Effector memory CD4-positive, alpha-beta T cell (primary cell): ENCODE measurements at places on chromosomes 16 and 17.
A peak's percentile ranks its signal among the peaks of the same experiment; 100 is the strongest.

DNA sequence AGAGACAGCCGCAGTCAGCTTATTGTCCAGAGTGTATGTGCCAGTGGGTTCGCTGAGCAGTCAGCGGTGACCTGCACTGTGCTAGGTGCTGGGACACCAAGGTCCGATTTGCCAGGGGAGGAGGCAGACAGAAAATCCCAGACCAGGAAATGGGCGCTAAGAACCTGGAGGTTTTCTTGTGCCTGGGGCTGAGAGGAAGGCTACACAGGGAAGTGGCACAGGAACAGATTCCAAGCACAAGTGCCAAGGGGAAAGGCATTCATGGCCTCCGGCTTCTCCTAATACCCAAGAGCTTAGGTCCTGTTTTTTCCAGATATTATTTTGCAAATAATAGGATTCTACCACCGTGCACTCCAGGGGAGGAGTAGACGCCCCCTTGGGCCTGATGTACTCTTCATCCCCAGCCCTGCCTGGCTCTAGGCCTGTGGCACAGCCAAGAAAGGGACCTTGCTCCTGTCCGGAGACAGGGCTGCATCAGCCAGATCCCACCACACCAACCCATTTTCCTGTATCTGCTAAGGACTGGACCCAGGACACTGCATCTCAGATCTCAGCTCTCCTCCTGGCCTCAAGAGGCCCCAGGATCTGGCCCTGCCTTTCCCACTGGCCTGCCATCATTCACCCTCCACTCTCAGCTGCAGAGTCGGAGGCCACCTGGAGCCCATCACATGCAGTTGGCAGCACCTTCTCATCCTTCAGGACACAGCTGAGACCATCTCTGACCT is 187.2 kb downstream of the NTN1 start:
- no peak for DNase-seq

- no peak for DNase-seq
Observed at GRCh38 chr16:49336581-49336980, 37.0 kb upstream of the C16orf78 start.

- no peak for DNase-seq
Observed at GRCh38 chr17:49280061-49280460, 49.5 kb upstream of the PHOSPHO1 start.

- no peak for DNase-seq
Observed at GRCh38 chr16:46937536-46937935, 35.9 kb downstream of the DNAJA2 start.

DNA sequence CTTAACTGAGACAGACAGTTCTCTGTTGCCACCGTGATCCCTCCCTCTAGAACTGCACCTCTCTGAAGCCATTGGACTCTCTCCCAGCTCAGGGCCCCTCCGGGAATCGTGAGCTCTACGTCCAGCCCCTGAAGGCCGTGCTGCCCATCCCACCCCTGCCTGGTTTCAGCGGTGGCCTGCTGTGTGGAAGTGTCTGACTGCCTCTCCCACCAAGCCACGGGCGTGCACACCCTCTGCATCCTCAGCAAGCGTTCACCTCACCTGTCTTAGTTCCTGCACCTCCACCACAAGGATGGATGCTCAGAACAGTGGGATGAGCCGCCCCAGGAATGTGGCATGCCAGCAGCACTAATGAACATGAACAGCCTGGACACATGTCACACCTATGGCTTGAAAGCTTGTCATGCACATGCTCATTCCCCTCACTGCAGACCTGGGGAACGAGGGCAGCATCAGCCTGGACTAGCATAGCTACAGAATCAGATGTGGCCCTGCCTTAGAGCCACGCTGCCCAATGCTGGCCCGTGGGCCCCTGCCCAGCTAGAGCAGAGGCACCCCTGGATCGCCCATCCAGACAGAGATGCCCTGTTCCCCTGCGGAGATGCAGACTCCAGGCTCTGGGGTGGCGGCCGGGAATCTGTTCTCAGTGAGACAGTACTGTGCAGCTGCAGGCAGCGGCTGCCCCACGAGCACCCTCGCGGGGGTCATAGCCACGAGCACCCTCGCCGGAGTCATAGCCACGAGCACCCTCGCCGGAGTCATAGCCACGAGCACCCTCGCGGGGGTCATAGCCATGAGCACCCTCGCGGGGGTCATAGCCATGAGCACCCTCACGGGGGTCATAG is 73.7 kb upstream of the CHMP6 start:
- DNase-seq: no peak

DNA sequence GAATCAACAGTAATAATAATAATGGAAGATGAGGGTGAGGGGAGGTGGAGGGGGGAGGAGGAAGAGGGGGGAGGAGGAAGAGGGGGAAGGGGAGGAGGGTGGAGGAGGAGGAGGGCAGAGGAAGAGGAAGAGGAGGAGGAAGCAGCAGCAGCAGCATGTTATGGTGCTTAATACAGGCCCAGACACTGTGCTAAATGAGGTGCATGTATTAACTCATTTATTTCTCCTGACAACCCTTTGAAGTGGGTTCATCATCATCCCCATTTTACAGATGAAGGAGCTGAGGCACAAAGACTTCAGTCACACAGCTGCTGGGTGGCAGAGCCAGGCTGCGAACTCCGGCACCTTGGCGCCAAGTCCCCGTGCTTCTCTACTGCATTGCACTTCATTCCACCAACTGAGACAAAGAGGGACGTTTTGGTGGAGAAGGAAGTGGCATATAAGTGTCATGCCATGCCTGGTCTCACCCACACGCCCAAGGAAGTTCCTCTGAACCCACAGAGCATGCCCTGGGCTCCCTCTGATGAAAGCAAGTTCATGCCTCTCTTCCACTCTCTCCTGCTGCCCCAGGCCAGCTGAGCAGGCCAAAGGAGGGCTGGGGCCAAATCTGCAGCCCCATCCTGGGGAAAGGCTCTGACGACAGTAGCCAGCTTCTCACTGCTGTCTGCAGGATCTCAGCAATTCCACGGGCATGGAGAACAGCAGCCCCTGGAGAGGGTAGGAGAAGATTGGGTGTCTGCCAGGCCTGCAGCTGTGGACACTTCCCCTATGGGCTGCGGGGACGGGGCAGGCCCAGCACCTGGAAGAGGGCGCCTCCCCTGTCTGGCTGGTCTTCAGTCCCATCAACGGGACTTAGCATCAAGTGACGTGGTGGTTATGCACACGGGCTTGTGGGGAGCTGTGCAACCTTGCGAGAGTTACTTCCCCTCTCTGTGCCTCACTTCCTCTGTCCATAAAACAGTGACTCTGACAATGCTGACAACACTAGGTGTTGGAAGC is 21.8 kb downstream of the XYLT1 start:
- peak; percentile 26 for DNase-seq

DNA sequence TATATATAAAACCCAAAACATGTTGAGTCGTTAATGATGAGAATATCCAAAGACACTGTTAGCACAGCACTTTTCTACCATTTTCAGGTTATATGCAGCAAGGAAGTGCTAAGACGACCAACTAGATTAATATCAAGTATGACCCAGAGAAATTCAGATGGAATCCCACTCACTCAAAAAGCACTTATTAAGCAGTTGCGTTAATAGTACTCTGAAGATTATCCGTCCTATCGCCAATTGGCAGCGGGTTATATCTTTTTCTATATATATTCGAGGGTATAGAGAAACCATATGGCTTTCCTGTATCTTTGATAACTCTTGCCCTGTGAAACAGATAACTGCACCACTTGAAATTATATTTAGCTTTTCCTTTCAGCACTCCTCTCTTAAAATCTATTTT is 1.1 kb downstream of the CRLF3 start:
- DNase-seq: no peak

- no peak for DNase-seq
Observed at GRCh38 chr17:17666111-17666714, 15.0 kb upstream of the RAI1 start.

DNA sequence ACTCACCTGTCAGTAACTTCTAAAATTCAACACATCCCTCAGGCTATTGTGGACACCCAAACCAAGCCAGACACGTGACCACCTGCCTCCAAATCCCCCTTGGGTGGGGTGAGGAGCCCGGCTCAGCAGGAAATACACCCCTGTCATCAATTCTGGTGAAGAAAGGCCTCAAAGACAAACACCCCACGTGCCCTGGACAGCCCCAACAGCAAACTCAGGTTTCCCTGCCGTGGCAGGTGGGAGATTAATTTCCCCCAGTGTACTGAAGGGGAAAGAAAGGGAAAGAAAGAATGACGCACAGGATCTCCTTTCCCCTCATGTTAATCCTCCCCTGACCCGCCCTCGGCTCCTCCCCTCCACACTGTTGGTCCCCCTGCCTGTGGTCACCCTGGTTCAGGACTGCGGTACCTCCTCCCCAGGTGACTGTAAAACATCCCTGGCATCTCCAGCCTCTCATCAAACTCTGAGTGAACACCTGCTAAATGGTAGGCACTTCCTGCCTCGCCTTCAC is 98.3 kb downstream of the ZNF423 start:
- no peak for DNase-seq

DNA sequence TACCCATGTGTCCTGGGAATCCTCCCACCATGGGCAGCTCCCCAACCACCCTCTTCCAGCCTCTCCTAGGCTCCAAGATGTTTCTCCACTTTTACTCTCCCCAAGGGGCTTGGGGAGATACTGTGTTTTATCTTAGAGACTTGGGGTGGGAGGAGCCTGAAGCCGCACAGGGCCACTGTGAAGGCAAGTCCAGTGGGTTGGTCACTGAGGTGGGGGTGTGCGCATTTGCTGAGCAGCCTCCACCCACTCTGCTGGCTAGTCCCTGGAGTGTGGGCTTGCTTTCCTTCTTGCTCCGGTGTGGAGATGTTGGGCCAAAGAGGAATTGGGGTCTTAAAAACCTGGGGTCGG is 4.1 kb upstream of the CLDN9 start:
- DNase-seq: no peak

- DNase-seq: no peak
Observed at GRCh38 chr17:44389281-44389680, at the start of gene ITGA2B. TSS of gene ITGA2B (minus strand) at chr17:44389649. CDS start at chr17:44389473, 176 bp downstream.

DNA sequence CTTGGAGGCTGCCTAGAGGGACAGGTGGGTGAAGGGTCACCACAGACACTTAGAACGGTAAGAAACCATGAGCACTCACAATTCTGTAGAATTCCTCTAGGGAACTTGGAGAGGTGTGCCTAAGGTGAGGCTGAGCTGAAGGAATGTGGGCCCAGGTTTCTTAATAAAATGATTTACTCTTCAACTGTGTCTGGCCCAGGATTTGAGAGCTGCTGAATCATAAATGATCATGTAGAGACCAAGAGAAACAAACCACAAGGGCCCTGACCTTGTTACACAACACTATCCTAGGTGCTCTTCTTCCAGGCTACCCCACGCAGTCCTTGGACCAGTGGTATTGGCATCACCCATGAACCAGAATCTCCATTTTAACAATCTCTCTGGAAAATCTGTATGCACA is 27.7 kb downstream of the ZNF18 start:
- DNase-seq: no peak

DNA sequence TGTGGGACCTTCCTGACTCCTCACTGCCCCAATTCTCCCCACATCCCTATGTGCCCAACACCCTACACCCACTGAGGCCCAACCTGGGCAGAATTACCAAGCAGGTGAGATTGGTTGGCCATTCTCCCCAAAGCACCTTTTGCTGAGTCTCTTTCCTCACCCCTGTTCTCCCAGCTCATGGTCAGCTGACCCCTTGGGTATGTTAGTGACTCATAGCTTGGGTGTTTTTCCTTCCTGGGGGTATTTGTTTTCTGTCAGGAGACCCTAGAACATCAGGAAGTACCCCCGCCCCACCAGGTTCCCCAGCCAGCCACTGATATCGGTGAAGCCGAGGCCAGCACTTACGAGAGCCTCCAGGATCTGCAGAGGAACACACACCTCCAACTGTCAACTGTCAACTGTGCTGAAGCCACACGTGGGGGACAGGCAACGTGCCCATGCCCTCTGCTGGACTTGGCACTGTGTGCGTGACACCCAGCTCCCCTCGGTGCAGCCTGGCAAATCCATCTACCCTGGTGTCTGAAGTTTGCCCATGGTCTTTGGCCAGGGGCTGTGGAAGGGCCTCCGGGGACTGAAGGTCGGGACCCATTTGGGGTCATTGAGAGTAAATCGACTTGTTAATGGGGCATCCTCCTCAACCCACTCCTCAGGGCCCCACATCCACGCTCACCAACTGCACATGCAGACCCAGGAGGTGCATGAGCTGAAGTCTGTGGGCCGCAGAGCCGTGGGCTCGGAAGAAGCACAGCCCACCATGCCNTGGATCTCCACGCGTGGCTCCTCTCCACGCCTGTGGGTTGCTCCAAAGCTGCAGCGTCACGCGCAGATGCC is 53.1 kb downstream of the METRNL start:
- no peak for DNase-seq

GRCh38 chr17:60381958-60382357 is 10.0 kb downstream of the USP32 start:
- DNase-seq: no peak

GRCh38 chr16:3348547-3349167 is 7.0 kb upstream of the OR2C1 start:
- DNase-seq: no peak

DNA sequence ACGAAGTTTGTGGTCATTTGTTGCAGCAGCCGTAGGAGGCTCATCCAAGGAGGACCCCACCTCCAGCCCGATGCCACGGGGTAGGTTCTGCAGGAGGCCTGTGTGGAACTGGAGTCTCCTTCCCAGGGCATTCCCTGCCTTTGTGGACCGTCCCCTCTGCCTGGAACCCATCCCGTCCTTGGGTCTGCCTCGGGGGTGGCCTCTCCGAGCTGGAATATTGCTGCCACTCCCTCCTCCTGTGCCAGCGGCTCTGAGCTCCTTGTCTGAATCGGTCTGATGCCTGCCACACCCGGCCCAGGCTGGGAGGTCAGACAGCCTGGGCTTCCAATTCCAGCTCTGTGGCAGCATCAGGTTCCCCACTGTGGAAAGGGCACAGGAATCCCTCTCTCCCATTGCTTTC is 18.8 kb downstream of the DOC2B start:
- no peak for DNase-seq

DNA sequence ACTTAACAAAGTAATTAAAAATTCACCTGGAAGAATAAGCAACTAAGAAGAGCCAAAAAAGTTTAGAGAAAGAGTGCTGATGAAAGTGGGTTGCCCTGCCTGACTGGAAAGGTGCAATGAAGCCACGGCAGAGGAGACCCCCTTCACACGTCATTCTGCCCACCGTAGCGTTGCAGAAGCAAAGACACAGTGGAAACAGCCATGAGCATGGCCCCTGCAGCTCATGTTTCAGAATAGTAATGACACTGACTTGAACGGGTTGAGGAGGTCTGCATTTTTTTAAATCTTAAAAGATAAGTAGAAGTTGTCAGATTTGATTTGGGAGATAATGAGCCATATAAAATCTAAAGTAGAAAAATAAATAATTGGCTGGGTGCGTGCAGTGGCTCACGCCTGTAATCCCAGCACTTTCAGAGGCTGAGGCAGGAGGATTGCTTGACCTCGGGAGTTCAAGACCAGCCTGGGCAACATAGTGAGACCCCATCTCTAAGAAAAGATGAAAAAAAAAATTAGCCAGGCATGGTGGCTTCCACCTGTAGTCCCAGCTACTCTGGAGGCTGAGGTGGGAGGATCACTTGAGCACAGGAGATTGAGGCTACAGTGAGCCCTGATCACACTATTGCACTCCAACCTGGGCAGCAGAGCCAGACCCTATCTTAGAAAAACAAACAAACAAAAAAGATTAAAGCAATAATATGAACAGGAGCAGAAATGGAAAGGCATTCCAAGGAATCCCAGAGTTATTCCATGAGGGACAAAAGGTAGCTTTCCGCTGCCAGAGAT is 184.6 kb downstream of the LGALS9B start:
- DNase-seq: no peak

- DNase-seq: peak; percentile 9
Observed at GRCh38 chr17:42387661-42388380, 421 bp downstream of the STAT3 start.

GRCh38 chr17:44108440-44109311 is 14.8 kb downstream of the HDAC5 start:
- DNase-seq: no peak
